ENCODE measurements at places on chromosomes 1 and 21.

GRCh38 chr1:30919025-30919881 is 10.7 kb upstream of the SDC3 start:
- peak; percentile 66 for DNase-seq

DNA sequence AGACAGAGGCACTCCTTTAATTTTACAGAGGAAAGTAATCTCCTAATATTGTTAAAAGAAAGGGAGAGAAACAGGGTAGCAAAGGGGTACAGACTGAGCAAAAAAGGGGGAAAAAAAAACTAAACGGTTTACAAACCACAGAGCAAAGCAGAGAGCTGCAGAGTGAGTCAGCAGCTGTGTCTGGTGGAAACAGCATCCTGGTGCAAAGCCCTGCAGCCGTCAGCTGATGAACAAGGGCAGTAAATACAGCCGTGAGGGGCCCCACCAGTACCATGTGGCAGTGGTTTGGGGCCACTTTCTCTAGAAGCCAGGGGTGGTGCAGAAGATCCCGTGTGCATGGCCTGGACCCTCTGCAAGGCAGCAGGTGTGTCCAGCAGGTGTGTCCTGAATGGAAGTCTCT is 111.3 kb downstream of the ERG start:
- peak; percentile 33 for DNase-seq

DNA sequence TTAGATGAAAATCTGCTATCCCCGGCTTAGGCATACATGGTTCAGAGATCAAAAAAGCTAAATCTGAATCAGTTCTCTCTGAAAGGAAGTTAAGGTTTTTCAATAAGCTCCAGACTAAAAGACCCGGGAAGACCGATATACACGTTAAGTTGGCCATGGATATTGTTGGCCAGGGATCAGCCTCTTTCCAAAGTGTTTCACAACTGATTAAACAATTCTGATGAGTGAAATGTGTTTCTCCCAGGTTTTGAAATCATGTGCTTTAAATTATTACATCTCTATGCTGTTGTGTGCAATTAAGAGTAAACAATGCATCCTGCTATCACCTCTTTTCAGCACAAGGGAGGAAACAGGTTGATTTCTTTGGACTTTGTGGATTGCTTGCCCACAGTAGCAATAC is 23.7 kb upstream of the GNG12 start:
- no peak for DNase-seq

DNA sequence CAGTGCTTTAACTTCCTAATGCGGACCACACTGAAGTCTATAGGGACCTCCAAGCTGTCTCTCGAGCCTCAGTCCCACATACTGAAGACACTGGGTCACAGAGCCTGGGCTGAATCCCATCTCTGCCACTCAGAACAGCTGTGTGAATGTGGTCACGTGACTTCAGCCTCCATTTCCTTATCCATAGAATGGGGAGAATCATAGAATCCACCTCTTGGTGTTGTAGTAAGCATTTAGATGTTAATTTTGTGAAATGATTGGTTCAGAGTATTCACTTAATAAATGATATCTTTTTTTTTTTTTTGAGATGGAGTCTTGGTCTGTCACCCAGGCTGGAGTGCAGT is 41.2 kb upstream of the LYST start:
- DNase-seq, result no peak

- DNase-seq, result no peak
These were observed 117.0 kb upstream of the SYT6 start for GRCh38 chr1:114270718-114271117.
